Upper lobe of left lung (tissue), 6 donors: ENCODE measurements at places on chromosomes 2 and 18. TPM values are rescaled to one million over a fixed set of nuclear protein-coding genes. Genes with fewer than 3 reads are reported as not detected.
A peak's percentile ranks its signal among the peaks of the same experiment; 100 is the strongest.

ANKRD29 gene
- 124 TPM for total RNA-seq

PLCL1 gene
- 11.2 TPM for total RNA-seq

ANO7 gene
- total RNA-seq = 1.2 TPM

LYPD6 gene
- total RNA-seq = not detected

RAPGEF4 gene
- total RNA-seq = 15.7 TPM

ACVR1 gene
- total RNA-seq = 38.8 TPM

ZFAND2B gene
- total RNA-seq = 42.8 TPM

TOGARAM2 gene
- 16.8 TPM for total RNA-seq

DNA sequence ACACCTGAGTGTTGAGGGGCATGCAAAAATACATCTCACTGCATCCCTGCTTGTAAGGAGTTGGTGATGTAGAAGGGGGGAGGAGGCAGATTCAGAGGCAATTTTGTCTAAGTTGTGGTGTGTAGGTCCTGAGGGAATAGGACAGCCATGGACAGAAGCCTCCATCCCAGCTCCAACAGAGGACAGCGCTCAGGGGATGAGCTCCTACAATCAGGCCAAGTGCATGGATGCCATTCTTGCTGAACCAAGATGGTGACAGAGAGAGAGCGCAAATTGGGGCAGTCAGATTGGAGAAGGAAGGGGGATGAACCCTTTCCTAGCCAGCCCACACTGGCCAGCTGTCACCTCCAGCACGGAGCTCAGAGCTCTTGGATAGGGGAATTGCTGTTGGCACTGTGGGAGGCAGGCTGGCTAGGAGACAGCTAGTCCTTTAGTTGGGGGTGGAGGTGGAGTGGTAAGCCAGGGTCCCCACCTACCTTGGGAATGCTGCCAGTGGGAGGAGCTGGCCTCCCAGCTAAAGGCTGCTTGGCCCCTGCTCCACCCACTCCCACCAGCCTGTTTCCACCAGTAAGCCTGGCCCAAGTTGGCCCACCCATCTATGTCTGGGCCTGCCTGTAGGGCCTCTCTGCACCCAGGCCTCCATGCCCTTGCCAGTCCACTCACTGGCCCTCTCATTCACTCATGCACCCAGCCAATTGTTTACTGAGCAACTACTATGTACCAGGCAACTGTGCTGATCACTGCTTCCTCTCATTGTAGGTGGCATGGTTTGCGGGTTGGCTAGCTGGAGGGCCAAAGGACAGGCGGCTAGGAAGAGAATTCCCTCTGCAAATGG, 2.5 kb upstream of the PER2 start:
- peaks cover 38% of the 10 kb centered on the region for H3K4me1 ChIP-seq
- peak overlapping the region; percentile 62 for H3K27ac ChIP-seq
- H3K36me3 ChIP-seq = no peaks in the 10 kb centered on the region
- H3K27me3 ChIP-seq = no peaks in the 10 kb centered on the region

- DNase-seq = no peak
- peaks cover 9% of the 10 kb centered on the region for H3K4me1 ChIP-seq
- no peak overlapping the region for H3K4me3 ChIP-seq
- H3K36me3 ChIP-seq = no peaks in the 10 kb centered on the region
- H3K27ac ChIP-seq = no peak overlapping the region
- H3K27me3 ChIP-seq = no peaks in the 10 kb centered on the region
These were observed 321.9 kb upstream of the PKDCC start for GRCh38 chr2:41725901-41726300.

DNA sequence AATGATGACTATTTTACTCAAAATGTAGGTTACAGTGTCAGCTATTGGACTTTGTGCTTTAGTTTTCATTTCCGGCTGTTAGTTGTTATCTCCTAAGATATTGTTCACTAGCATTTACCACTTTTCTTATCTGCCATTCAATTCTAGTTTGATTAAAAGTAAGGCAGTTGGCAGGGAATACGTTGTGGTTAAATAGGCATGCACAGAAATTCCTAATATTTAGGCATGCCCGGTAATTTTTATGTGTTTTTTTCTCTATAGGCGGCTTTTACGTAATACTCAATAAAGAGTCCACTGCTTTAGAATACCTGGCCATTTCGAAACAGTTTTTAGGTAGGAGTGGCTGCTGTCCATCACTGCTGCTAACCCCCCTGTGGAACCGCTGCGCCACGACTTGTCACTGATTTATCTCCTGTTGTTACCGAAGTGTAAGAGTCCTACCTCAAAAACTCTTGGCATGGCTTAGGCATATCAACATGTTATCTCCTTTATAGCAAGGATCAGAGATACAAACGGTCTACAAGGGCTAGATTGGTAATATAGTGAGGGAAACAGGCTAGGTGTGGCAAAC, 39.5 kb downstream of the BABAM2 start:
- no peaks in the 10 kb centered on the region for H3K27me3 ChIP-seq
- no peak overlapping the region for H3K27ac ChIP-seq
- no peak for DNase-seq
- H3K4me3 ChIP-seq = no peak overlapping the region

GRCh38 chr2:197378494-197379307, 56.1 kb downstream of the SF3B1 start:
- peak; percentile 39 for DNase-seq
- H3K4me3 ChIP-seq = no peak overlapping the region
- peaks cover 8% of the 10 kb centered on the region for H3K4me1 ChIP-seq
- no peak overlapping the region for H3K27ac ChIP-seq
- no peaks in the 10 kb centered on the region for H3K27me3 ChIP-seq

DNA sequence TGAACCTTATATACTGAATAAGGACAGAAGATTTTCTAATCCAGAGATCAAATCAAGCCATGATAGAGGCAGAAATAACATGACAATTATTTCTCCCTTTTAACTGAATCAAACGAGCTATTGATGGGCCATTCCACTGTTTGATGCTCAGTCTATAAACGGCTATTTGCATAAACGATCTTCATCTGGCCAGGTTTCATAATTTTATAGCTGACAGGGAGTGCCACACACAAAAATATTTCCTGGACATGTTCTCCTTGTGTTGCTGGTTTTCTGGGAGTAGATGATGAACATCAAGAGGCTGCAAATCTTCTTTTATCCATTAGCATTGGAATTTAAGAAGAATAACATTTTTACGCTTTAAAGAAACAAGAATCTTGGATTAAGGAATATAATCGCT, 63.1 kb downstream of the ACVR1C start:
- no peaks in the 10 kb centered on the region for H3K27me3 ChIP-seq
- DNase-seq = no peak
- no peak overlapping the region for H3K4me3 ChIP-seq
- no peak overlapping the region for H3K27ac ChIP-seq

DNA sequence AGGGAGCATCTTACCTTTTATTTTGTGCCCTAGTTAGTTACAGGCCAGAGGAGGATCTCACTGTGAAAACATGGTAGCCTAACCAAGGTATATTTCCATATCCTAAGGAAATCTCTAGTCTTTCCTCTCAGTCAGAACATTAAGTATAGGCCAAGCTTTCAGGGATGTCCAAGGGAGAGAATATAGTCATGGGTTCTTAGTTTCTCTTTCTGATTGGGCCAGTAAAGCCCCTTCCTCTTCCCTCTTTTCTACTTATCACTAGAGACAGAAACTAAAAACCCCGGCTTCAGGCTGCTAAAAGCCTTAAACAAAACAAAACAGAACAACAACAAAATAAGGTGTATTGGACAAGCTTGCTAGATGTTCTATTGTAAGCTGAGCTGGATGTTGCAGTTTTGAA, 44.3 kb upstream of the TNFRSF11A start:
- DNase-seq = no peak
- no peaks in the 10 kb centered on the region for H3K4me1 ChIP-seq
- no peak overlapping the region for H3K4me3 ChIP-seq
- H3K27me3 ChIP-seq = no peaks in the 10 kb centered on the region
- H3K36me3 ChIP-seq = peaks cover 3% of the 10 kb centered on the region

DNA sequence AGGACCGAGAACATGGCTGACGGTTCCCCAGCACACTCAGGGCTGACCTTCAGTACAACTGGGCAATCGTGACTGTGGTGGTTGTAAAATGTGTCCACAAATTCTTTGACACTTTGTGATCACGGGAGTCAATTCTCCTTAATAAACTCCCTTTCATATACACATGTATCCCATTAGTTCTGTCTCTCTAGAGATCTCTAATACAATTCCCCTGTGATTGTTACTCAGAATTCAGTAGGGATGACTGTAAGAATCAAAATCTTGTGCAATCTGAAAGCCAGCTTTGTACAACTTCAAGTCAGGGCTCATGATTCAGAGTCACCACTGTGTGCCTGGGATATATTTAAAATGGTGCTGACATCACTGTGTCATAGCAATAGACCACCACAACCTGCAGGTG, 89.5 kb upstream of the LMAN1 start:
- no peaks in the 10 kb centered on the region for H3K27me3 ChIP-seq
- no peak overlapping the region for H3K27ac ChIP-seq
- H3K4me3 ChIP-seq = no peak overlapping the region
- no peak for DNase-seq

- H3K27me3 ChIP-seq = no peaks in the 10 kb centered on the region
- no peak for DNase-seq
- H3K36me3 ChIP-seq = no peaks in the 10 kb centered on the region
- no peak overlapping the region for H3K27ac ChIP-seq
- H3K4me3 ChIP-seq = no peak overlapping the region
These were observed 5.1 kb downstream of the SERPINB8 start for GRCh38 chr18:63974991-63975390.

GRCh38 chr2:118251427-118251826, 163.2 kb downstream of the INSIG2 start:
- no peaks in the 10 kb centered on the region for H3K36me3 ChIP-seq
- H3K27me3 ChIP-seq = no peaks in the 10 kb centered on the region
- DNase-seq = no peak
- no peaks in the 10 kb centered on the region for H3K4me1 ChIP-seq

GRCh38 chr2:214450118-214450894, 39.5 kb downstream of the VWC2L start:
- no peaks in the 10 kb centered on the region for H3K36me3 ChIP-seq
- H3K27me3 ChIP-seq = no peaks in the 10 kb centered on the region
- H3K4me3 ChIP-seq = no peak overlapping the region
- H3K4me1 ChIP-seq = no peaks in the 10 kb centered on the region
- DNase-seq = no peak

DNA sequence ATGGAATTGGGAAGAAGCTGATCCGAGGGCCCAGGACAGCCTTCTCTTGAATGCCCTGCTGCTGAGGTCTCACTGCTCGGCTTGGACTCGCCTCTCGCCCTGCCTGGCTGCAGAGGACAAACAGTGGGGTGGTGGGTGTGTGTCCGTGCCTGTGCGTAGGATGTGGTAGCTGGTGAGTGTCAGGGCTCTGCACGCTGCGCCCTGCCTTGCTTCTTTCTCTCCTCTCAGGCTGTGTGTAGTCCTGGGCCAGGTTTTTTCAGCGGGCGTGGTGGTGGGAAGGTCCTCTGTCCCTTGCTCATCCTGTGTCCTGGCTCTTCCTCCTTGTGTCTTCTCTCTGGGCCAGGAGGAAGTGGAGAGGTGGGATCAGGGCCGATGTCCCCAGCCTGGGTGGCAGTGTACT, 44.8 kb downstream of the RRM2 start:
- no peaks in the 10 kb centered on the region for H3K4me1 ChIP-seq
- no peak overlapping the region for H3K4me3 ChIP-seq
- no peak overlapping the region for H3K27ac ChIP-seq
- DNase-seq = no peak

- no peaks in the 10 kb centered on the region for H3K36me3 ChIP-seq
- peaks cover 25% of the 10 kb centered on the region for H3K4me1 ChIP-seq
- no peak overlapping the region for H3K27ac ChIP-seq
- DNase-seq = no peak
- H3K27me3 ChIP-seq = no peaks in the 10 kb centered on the region
These were observed 2.0 kb downstream of the GMCL1 start for GRCh38 chr2:69831354-69831905.

DNA sequence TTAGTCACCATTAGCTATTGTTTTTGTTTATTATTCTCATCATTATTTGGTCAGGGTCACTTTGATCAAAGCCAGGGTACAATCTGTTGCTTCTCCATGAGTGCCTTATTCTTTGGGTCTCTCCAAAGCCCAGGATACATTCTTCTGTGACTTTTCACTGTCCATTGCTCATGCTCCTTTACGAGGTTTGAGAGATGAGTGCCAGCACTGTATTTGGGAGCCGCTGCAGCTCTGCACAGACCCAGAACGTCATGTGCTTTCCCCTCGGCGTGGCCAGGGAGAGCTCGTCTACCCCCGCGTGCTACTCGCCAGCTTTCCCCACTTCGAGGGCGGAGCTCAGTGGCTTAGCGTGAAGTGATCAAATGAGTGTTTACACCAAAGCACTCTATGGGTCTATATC, 123.7 kb downstream of the COL6A3 start:
- H3K27ac ChIP-seq = peak overlapping the region; percentile 78
- H3K36me3 ChIP-seq = no peaks in the 10 kb centered on the region
- H3K4me1 ChIP-seq = peaks cover 20% of the 10 kb centered on the region
- no peaks in the 10 kb centered on the region for H3K27me3 ChIP-seq
- no peak overlapping the region for H3K4me3 ChIP-seq
- peak; percentile 58 for DNase-seq

GRCh38 chr2:227344231-227344630, 19.2 kb downstream of the MFF start:
- peaks cover 7% of the 10 kb centered on the region for H3K36me3 ChIP-seq
- DNase-seq = no peak
- H3K4me3 ChIP-seq = no peak overlapping the region
- no peaks in the 10 kb centered on the region for H3K27me3 ChIP-seq
- H3K4me1 ChIP-seq = no peaks in the 10 kb centered on the region
